Fibroblast of gingiva (primary cell): ENCODE measurements at places on chromosomes 4 and X.

GRCh38 chr4:128379860-128380259, 92.2 kb upstream of the PGRMC2 start:
- DNase-seq, result peak; percentile 34

- no peak for DNase-seq
Observed at GRCh38 chr4:8015512-8015911, 75.9 kb upstream of the AFAP1 start.

GRCh38 chr4:26900765-26901164, 40.1 kb downstream of the STIM2 start:
- no peak for DNase-seq

- DNase-seq, result no peak
Observed at GRCh38 chrX:95040104-95040503, 1366.1 kb downstream of the FAM133A start.

- peak; percentile 39 for DNase-seq
Observed at GRCh38 chr4:76772498-76773106, 125.3 kb downstream of the SOWAHB start.

- no peak for DNase-seq
Observed at GRCh38 chr4:104727643-104728042, 232.9 kb upstream of the CXXC4 start.

DNA sequence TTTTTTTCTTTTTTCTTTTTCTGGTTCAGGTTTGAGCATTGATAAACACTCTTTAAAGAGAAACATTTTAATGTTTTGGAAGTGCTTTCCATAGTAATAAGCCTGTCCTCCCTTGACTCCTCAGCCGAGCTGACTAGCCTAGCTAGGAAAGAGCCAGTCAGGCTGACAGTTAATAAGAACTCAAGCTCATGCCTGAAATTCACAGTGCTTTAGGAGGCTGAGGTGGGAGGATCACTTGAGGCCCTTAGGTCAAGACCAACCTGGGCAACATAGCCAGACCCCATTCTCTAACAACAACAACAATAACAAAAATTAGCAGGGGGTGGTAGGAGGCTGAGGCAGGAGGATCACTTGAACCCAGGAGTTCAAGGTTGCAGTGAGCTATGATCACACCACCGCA, 53.4 kb upstream of the ZCCHC13 start:
- DNase-seq, result no peak

DNA sequence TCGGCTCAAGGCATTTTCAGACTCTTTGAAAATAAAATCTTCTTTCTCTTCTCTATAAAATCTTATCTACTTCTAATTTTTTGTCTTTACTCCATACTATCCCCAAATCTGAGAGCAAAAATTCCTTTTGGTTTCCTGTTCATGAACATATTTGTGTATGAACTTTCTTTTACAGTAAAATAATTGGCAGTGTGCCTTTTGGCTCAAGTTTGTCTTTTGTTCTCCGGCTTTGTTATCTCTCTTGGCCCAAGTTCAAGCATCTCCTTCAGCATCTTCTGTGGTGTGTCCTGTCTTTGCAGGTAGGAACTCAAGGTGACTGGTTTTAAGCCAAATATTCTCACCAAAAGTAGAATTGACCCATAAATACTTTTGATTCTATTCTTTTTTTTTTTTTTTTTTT, 276.6 kb upstream of the FAT1 start:
- DNase-seq, result no peak

GRCh38 chr4:138951764-138952163, 63.8 kb upstream of the NOCT start:
- DNase-seq, result no peak

DNA sequence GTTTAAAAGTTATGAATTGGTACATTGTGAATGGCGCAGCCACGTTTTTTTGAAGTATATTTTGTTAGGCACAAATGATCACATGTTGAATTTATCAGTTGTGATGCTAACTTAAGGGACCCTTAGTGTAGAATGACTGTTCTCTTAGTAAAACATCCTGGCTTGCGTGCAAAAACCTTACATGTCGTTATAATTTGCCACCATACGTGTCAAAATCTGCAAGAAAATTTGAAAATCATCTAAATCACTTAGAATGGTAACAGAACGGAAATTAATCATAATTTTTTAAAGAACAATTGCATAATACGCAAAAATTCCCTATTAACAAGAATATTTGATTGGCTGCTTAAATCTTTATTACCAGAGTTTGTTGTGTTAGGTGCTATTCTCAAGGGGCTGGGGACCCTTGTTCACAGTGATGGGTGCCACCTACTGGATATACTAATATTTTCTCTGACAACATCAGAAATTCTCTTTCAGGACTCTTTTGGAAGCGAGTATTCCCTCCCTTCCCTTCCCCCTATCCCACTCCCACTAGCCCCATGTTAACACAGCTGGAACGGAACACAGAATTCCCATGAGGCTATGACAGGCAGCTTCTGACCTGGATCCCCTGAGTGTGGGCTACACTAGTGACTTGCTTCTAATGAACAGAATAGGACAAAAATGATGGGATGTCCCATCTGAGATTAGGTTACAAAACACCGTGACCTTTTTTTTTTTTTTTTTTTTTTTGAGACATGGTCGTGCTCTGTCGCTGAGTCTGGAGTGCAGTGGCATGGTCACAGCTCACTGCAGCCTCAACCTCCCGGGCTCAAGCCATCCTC, 71.8 kb downstream of the SUPT20HL2 start:
- peak; percentile 39 for DNase-seq

GRCh38 chr4:81966676-81967075, 407.1 kb downstream of the HNRNPD start:
- no peak for DNase-seq

GRCh38 chr4:3878678-3879077, 112.5 kb downstream of the ADRA2C start:
- DNase-seq, result no peak
